Kidney epithelial cell (primary cell): ENCODE measurements at places on chromosomes 6 and 20. TPM values are rescaled to one million over a fixed set of nuclear protein-coding genes. Genes with fewer than 3 reads are reported as not detected.

DNA sequence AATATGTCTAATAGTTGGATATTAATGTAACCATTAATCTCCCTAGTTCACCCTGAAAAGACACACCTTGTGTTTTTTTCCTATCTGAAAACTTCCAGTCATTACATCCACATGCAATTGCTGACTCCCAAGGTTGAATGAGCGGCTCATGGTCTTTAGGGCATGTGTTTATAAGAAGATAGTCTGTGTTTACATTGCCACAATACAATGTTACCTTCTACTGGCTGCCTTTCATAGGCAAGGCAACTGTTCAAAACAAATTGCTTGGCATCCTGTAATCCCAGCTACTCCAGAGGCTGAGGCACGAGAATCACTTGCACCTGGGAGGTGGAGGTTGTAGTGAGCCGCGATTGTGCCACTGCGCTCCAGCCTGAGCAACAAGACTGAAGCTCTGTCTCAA, 86.8 kb upstream of the SHLD1 start:
- DNase-seq: no peak

GRCh38 chr20:49187330-49187850, 744 bp downstream of the STAU1 start:
- no peak for DNase-seq

GRCh38 chr6:31767096-31767645, 4.7 kb downstream of the SAPCD1 start:
- no peak for DNase-seq

- no peak for DNase-seq
Observed at GRCh38 chr6:41640426-41640825, 2.2 kb downstream of the MDFI start.

DNA sequence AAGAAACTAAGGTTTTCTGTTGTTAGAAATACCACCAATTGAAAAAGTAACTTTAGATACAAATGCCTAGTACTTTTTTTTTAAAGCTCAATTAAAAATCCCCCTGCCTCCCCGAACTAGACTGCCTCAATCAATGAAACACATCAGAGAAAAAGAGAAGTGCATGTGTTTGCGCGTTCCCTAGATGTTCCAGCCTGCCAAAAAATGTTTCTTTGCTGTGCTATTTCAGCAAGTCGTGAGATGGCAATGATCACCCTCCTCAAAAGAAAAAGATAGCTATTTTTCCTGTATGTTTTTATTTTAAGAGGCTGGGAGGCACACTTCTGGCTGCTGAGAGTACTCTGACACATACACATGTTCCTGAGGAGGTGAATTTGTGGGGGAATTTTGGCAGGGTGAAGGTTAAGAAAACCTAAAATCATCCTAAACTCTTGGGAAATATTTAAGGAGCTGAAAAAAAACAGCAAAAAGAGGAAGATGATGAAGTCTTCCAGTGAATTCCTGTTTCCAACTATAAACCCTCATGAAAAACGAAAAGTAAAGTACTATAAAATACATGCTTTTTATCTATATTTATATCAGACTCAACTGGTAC, 114.8 kb downstream of the HIVEP2 start:
- DNase-seq: no peak

DNA sequence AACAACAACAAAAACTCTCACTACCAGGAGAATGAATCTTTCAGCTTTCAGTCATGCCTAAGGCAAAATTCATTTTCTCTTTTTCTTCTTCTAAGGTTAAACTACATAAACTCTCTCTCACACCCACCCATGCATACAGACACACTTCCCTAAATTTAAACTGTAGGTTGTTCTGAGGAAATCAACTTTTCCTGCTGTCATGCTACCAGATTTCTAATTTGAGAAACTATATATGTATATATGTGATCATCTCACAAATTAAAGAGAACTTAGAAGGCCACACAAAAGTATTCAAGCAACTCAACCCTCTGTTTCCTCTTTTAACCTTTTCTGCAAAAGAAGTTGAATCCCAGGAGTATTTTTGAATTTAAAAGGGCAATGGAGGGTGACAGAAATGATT, 532.5 kb downstream of the KIF16B start:
- no peak for DNase-seq

DNA sequence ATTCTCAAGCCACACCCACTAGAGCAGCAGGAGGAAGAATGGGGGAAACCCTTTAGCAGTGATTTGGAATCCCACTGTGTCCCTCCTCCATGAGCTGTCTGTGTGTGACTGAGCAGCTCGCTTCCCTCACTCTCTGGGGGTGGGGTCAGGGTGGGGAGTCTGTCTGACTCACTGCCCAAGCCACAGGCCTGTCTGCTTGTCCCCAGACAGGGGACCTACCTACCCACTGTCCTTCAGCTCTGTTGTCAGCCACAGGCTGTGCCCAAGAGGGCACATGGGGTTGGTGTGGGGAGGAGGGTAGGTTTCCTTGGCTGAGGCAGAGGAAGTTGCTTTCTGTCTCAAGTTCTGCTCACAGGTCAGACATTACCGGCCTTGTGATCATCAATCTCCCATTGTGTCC, 127.0 kb downstream of the MAFB start:
- DNase-seq: no peak

DNA sequence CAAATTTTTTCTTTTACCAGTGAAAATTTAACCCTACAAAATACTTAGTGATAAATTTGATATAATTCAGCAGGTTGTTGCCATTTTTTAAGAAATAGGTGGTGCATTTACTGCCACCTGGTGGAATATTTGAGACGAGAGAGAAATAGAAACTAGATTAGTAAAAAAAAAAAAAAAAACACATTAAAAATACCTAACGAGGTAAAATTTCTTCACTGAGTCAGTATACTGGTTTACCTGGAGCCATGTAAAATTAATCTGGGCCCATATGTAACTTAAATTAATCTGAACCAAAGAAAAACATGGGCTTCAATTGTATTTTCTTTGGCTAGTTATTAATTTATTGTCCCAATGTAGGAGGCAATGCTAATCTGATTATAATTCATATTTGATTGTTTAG, 520.8 kb downstream of the EPM2A start:
- no peak for DNase-seq

GRCh38 chr6:15265787-15266186, 19.9 kb downstream of the JARID2 start:
- DNase-seq: no peak

- DNase-seq: no peak
Observed at GRCh38 chr20:9514461-9515213, at the start of gene LAMP5. Gene LAMP5 (plus strand): TSS chr20:9514590. CDS start chr20:9514853, 263 bp downstream.

- no peak for DNase-seq
Observed at GRCh38 chr6:156279261-156279969, 497.8 kb upstream of the ARID1B start.

DNA sequence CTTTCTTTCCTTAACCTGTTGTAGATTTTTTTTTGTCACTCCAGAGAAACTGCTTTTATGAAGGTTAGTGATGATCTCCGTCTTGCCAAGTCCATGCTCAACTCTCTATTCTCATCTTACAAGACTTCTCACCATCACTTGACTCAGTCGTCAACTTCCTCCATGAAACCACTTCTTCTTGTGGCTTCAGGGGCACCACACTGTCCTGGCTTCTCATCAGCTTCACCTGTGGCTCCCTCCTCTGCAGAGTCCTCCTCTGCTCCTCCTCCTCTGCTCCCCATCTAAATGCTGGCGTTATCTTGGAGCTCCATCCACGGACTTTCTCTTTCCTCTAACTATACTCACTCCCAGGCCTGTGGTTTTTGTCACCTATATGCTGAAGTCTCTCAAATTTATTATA, 187.5 kb downstream of the BACH2 start:
- DNase-seq: no peak

Gene UST
- total RNA-seq: 3.5 and 5.2 TPM in 2 replicates

Gene C20orf144
- not detected in 2 replicates for total RNA-seq

Gene GHRH
- total RNA-seq: not detected in 2 replicates

Gene SOX18
- 0.04 and 0.07 TPM in 2 replicates for total RNA-seq
